ENCODE measurements at places on chromosomes 11 and 22.

DNA sequence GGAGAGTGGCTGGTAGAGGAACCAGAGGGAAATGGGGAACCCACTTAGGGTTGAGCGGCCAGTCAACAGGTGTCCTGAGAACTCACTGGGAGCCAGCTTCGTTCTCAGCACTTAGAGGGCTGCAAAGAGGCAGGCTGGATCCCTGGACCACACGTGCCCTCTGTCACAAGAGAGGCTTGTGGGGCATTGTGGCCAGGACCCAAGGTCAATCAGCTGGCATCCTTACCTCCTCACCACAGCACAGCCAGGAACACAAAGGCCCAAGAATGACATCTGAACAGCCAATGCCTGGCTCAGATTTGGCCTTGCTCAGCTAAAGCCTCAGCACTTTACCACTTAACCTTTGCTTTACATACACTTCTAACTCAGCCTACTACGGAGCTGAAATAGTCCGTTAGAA lies 7.4 kb downstream of the MAPK8IP1 start:
- no peak for DNase-seq

DNA sequence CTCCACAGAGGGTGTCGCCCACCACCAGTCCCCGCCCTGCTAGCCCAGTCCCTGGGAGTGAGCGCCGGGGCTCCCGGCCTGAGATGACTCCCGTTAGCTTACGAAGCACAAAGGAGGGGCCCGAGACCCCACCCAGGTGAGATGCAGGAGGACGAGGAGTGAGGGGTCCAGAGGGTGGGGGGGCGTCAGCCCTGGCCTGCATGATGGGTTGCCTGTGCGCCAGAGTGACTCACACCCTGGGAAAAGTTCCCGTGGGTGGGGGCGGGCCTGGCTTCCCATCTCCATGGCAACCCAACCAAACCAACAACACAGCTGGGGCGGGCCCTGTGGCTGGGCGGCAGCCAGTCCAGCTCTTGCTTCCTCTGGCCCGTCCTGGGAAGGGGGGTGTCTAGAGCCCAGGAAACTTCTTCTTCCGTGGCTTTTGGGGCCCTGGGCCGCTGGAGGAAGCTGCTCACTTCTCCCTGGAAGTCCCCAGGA lies 4.5 kb downstream of the GAS2L1 start:
- peak; percentile 73 for DNase-seq

GRCh38 chr22:44729391-44730021 lies 22.9 kb upstream of the ARHGAP8 start:
- DNase-seq = no peak

- no peak for DNase-seq
These were observed 261.6 kb upstream of the SORL1-AS1 start for GRCh38 chr11:121714351-121714750.

GRCh38 chr11:107493117-107493516 lies 35.5 kb upstream of the CWF19L2 start:
- no peak for DNase-seq

- DNase-seq = no peak
These were observed 325.4 kb downstream of the BRD1 start for GRCh38 chr22:49502126-49502826.

- DNase-seq = no peak
These were observed 12.5 kb upstream of the SELENOH start for GRCh38 chr11:57728829-57729228.
